ENCODE measurements at places on chromosomes 2 and 18.

DNA sequence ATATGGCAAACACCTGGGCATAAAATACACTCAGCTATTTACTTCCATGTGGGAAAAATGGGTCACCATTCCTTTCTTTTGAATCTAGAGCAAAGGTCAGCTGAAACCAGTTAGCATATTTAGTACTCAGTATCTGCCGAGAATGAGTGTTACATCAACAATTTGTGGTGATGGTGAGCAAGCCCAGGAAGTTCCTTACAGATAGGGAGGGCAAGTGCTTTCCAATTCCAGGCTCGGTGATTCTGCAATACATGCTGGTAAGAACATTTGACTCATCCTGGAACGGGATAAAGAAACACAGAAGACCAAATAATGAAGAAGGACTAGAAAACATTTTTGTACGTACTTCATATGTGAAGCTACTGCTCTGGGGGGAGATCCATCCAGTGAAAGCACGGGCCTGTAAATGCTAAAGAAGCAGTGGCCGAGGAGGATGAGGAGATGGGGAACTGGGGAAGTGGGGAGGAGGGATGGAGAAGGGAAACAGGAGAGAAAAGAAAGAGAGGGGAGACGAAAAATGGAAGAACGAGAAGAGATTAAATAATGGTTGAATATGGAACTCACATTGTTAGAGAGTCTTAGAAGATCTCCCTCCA is 251.9 kb downstream of the TTC32 start:
- no peak for DNase-seq

GRCh38 chr2:84257831-84258230 is 201.2 kb downstream of the SUCLG1 start:
- DNase-seq: no peak

DNA sequence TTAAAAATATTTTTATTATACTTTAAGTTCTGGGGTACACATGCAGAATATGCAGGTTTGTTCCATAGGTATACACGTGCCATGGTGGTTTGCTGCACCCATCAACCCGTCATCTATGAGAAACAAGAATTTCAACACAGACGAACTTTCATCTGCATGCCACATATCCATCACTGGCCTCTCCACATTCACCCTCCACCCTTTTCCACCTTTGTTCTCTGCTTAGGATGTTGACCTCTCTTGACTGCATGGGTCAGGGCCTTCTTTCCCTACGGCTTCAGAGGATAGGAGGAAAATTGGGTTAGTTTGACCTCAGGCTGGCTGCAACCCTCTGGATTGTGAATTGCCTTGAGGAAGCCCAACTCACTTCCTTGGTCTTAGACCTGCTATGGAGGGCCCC is 260.9 kb downstream of the MREG start:
- no peak for DNase-seq

DNA sequence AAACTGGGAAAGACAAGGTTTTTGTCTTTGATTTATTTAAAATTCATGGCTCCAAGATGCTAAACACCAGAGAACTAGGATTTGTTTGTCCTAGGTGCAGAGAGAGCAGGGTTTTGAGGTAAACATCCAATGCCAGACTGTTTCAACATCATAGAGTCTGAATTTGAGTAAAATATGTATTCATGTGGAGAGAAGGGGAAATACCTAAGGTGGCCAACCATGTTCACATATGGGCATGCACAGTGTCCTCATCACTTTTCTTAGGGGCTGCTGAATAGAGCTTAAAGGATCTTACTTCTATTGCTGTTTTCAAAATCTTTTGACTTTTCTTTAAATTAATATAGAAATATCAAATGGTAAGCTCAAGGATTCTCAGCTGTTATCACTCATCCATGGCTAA is 287.0 kb upstream of the CCDC68 start:
- no peak for DNase-seq

DNA sequence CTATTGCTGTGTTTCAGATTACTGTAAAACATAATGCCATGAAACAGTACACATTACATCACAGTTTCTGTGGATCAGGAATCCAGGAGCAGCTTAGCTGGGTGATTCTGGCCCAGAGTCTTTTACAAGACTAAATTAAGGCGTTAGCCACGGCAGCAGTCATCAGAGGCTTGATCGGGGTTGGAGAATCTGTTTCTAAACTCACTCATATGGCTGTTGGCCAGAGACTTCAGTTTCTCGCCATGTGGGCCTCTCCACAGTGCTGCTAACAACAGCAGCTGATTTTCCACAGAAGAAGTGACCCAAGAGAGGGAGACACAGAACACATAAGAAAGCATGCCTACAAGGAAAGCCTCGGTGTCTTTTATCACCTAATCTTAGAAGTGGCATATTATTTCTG is 89.2 kb upstream of the MYO3B start:
- DNase-seq: no peak

DNA sequence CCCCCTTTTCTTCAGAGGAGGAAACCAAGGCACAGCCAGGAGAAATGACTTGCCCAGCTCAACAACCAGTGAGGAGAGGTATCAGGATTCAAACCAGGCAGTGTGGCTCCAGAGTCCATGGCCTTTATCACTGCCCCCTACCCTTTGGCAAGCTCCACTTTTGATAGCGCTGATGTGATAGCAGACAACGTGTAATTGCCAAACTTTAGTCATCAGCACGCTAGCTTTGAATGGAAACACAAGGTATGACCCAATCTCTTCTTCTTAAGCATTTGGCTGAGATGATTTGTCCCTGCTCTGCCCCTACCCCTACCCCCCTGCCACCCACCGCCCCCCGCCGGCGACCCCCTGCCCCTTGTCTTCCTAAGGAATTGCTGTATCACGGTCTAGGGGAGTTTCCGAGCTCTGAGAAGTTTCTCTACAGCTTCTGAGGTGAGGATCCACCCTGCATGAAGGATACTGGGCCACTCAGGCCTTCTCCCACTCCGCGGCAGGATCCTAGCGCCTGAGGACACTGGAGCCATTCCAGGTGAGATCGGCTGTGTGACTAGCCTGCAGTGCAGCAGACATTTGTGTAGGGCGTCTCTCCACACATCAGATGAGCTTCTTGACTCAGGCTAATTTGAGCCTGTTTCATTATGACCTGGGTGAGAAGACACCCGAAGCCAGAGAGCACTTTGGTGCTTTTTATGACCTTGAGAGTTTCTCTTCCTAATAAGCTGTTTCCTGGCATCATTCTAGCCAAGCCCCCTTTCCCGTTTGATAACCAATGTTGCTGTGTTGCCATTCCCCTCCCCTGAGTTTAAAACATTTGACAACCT is 75.1 kb upstream of the MAP4K4 start:
- DNase-seq: no peak

- no peak for DNase-seq
Measured at GRCh38 chr2:134522496-134523455, 196.0 kb downstream of the TMEM163 start.

DNA sequence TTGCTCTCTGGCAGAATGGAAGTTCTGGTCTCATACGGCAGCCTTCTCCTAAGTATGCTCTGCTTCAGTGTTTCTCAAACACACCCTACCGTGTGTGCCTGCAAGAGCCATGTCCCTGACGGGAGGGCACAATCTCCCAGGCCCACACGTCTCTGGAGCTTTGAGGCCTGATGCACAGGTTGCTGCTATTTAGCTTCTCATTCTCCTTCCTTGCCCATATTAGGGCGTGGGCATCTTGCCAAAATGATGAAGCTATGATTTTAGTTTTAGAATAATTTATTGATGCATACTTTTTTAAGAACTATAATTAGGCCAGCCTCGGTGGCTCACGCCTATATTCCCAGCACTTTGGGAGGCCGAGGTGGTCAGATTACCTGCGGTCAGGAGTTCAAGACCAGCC is 107.9 kb downstream of the RNF144A start:
- DNase-seq: no peak

DNA sequence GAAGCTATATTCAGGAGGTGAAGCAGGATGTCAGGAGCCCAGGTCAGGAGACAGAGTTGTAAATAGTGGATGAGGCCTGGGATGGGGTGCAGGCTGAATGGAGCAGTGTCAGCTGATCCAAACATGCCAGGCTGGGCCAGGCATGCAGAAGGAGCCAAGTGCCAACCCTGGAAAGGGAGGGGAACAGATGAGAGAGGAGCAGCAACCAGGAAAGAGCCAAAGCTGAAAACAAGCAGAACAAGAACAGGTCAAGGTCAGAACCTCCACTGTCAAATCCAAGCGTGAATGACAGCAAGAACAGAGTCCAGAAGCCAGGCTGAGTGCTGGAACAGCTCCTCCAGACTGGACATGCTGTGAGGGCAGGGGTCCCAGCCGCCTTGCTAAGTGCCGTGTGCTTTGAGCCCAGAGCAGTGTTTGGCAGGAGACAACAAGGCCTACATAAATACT is 49.2 kb upstream of the PPP1CB start:
- DNase-seq: no peak

DNA sequence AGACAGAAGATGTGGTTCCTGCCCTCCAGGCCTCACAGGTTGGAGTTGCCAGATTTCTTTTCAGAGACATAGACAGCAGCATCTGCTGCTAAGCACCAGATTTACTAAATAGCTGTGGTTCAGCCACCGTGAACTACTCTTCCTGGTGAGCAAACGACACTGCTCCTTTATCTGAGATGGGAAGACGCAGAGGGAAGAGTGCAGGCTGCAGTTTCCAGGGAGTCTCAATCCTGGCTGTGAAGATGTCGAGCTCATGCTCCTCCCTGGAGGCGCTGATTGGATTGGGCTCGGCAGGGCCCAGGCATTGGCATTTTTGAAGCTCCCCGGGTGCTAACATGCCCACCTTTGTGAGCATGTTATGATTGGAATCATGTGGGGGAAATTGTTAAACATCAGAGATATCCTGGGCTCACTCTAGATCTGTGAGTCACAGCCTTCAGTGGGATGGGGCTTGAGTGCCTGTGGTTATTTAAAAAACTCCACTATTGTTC is 314.8 kb downstream of the TSN start:
- DNase-seq: no peak

- no peak for DNase-seq
Measured at GRCh38 chr2:227320305-227321094, 4.6 kb upstream of the MFF start.

GRCh38 chr2:226247289-226248275 is 552.0 kb downstream of the IRS1 start:
- DNase-seq: no peak

DNA sequence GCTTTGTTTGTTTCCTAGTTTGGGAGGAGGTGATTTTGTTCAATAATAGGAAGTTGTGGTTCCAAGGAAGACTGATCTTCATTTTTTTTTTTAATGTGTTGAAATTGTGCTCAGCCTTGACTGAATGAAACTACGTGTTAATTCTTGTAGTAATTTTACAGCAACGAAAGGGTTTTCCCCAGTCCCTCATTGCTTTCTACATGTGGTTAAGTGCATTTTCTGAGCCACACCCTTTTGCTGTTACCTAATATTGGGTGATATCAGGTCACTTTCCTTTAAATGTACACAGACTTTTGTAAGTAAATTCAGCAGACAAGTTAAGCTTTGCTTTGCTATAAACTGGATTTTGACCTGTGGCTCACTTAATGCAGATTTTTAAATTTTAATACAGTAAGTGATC is 73.6 kb downstream of the OTX1 start:
- no peak for DNase-seq

GRCh38 chr2:237351796-237352195 is 62.2 kb downstream of the COL6A3 start:
- DNase-seq: no peak

DNA sequence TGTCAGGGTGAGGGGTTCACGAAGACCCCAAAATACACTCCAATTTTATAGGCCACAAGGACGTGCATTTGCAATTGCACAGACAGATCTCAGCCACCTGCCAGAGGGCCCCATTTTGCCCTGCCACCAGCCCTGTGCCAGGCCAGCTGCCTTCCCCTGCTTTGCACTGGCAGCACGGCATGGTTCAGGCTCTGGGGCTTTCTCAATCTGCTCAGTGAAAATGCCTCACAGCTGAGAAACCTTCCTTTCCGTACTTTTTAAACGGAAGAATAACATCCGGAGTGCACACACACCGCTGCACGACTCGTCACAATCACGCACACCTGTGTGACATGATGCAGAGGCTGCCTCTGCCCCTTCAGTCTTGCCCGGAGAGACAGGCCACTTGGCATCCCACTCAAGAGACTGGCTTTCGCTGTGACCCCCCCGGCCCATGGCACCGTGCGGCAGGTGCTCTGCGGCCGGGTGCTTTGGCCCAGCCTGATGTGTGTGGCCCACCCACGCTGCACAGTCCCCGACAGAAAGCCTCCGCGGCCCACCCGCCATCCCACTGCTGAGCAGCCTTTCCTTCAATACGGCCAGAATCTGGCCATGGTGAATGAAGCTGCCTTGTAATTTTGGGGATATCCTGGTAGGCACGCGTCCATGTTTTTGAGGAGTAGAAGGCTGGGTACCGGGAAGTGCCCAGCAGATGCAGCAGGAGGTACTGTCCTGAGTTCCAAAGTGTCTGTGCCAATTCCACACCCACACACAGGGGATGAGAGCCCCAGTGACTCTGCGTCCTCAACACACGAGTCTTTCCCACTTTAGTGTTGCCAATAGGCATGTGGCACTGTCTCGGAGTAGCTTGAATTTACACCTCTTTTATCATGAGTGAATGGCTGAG is 88.8 kb downstream of the USP40 start:
- no peak for DNase-seq

GRCh38 chr18:63439334-63439733 is 17.1 kb upstream of the VPS4B start:
- peak; percentile 5 for DNase-seq

DNA sequence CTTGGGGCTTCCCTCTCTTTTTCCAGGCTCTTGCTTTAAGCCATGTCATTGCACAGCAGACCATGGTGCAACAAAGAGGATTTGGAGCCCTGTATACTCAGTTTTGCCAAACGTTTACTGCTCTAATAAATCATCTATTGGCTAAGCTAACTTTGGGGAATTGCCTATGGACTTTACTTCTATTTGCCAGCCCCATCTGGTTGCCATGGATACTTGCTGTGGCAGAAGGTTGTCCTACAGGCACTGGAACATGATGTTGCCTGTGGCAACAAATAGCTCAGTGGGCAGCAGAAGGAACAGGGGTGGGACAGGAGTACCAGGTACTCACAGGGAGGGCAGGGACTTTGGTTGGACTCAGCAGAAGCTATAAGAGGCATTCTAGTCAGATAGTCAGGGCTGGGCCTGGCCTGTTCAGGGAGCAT is 129.7 kb downstream of the CCDC85A start:
- no peak for DNase-seq

- DNase-seq: no peak
Measured at GRCh38 chr18:610214-610928, 13.6 kb downstream of the CLUL1 start.

DNA sequence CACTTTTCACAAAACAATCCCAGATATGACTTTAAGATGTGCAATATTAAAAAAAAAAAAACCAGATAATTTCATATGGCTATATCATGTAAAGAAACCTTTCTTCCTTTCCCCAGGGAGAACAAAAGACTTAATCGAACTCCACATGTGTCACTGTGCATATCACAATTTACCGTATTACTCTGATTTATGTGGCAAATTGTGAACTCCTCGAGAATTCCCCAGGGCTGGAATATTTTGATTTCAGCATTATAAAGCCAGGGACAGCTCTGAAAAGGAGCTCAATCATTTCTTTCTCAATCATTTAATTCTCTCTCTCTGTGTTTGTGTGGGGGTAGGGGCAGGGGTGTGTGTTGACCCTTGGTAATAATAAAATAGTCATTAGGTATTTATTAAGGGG is 165.8 kb downstream of the TDRD15 start:
- DNase-seq: no peak

GRCh38 chr2:239401881-239402233 is 1.0 kb upstream of the HDAC4 start:
- DNase-seq: no peak

All from stimulated activated CD4-positive, alpha-beta T cell treated with anti-CD3 and anti-CD28 coated beads, Interleukin-15, amount 100 ng/mL, for 1 hour (primary cell).